ENCODE measurements at places on chromosomes 3 and 15.

DNA sequence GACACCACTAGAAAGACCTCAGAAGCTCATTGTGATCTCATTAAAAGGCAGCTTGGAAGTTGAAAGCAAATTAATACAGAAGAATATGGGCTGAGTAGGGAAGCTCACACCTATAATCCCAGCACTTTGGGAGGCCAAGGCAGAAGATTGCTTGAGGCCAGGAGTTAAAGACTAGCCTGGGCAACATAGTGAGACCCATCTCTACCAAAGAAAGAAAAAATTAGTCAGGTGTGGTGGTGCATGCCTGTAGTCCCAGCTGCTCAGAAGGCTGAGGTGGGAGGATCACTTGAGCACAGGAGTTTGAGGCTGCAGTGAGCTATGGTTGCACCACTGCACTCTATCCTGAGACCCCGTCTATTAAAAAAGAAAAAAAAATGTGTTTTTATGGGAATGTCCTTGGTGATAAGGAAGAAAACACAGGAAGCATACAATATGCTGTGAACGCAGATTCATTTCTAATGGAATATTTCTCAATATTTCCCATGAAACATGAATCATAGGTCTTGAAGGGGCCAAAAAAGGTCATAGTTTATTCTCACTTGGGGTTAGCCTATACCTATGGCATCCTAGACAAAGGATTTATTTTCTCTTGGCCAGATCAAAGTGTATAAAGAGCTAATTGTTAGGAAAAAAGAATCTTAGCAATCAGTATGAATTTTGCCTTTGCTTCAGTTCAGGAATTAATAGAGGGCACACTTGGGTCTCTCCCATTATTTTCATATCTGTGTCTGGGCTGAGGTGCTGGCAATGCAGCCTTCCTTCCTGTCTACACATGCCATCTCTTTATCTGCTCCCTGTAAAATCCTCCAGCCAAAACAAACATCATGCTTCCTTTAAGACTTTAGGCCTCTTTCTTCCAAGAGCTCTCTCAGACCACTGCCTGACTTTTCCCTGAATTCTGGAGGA lies 98.2 kb downstream of the FNDC3B start:
- DNase-seq, result no peak

- no peak for DNase-seq
These were observed 64.9 kb downstream of the SGO1 start for GRCh38 chr3:20121088-20121487.

GRCh38 chr15:81071120-81071519 lies 63.0 kb upstream of the CFAP161 start:
- peak; percentile 9 for DNase-seq

GRCh38 chr15:38247336-38247735 lies 5.3 kb upstream of the SPRED1 start:
- no peak for DNase-seq

DNA sequence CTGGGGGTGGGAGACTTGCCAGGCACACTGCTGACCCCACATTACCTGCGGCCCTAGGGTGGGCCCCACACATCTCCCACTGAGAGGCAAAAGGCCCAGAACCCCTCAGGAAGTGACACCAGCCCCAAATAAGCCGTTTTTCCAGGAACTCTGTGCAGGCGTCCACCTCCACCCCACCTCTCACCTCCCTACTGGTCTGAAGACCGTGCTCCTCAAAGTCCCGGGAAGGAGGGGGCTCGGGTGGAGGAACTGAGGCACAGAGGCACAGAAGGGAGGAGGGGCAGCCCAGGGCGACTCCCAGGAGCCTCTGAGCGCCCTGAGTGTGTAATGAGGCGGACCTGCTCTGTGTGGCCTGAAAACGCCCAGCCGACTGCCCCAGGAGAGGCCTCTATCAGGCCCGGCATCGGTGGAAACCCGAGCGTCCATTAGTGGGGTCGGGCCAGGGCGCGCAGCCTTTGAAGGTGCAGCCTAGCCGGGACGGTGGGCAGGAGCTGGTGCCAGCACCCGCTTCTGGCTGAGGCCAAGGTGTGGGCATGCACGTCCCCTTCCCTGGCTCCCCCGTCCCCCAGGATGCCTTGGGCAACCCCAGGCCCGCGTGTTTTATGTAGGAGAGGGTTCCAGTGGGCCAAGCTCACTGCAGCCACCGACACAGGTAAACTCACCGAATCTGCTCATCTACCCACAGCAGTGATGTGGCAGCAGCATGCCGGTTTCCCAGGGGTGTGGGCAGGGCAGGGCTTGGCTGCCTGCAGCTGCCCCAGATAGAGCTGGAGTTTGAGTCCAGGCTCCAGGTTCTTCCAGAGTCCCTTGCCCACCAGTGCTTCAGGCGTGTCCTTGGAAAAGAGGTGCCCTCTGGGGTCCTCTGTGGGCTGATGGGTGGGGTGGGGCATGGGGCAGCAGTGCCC lies 55.8 kb downstream of the DNAJB8 start:
- DNase-seq, result no peak

DNA sequence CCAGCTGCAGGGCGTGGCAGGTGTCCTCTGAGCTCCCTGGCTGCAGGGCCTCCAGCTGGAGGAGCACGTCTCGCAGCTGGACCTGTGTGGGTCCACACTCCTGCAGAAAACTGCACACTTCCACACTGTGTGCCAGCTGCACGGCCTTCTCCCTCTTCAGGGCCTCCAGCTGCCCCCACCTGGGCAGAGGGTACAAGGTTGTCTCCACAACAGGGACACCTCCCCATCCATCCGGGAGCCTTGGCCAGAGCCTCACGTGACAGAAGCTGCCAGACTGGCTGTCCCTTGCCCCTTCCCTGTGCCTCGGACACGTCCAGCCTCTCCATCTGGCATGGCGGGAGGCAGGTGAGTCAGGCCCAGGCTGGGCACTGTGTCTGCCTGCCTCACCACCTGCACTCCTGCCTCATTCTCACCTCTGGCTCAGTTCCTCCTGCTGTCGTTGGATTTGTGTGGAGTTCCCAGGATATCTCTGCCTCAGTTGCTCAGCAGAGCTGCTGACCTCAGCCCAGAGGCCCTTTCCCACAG lies 14.5 kb downstream of the SPTBN5 start:
- DNase-seq, result no peak

GRCh38 chr3:23174426-23175039 lies 28.6 kb upstream of the UBE2E2 start:
- no peak for DNase-seq

GRCh38 chr15:25763331-25763751 lies 99.8 kb downstream of the ATP10A start:
- DNase-seq, result no peak
